ENCODE measurements at places on chromosomes 11 and 22.

- no peak for DNase-seq
Measured at GRCh38 chr11:104594228-104594958, 303.9 kb downstream of the CASP12 start.

DNA sequence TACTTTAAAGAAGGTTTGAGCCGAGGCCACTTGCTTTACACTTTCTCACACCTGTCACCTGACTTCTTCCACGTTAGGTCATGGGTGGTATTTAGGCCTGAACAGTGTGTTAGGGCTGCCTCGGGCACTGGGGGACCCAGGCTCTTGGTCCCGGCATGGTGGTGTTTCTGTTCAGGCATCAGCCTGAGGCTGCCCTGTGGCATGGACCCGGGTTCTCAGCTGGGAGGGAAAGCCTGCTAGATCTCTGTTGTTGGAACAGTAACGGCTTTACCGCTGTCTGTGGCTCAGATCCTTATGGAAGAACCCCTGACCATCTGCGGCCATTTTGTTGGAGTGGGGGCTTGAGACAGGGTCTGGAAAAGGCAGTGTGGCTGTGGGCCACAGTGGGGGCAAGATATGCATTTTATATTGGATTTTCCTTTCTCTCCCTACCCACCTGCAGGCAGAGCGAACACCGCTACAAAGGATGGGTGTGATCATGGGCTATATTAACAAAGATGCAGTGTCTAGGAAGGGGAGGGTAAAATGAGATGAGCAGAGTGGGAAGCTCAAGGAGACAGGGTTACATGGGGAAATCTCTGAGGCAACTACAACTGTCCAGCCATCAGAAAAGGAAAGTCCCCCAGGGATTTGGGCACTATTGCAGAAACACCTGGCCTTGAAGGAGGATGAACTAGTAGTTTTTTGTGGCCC is 1.6 kb upstream of the KCNJ11 start:
- DNase-seq, result no peak

DNA sequence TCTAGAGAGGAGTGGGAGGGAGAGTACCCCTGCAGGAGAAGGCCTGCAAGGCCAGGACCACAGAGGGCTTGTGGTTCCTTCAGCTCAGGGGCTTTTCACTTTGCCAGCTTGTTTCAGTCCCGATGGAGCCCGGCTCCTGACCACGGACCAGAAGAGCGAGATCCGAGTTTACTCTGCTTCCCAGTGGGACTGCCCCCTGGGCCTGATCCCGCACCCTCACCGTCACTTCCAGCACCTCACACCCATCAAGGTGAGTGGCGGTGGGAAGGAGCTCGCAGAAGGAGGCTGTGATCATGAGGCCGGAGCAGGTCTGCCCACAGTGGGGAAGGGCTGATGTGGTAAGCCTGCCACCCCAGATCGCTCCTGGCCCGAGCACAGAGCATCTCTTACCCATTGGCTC is 13.5 kb downstream of the ACP2 start:
- DNase-seq, result peak; percentile 37

DNA sequence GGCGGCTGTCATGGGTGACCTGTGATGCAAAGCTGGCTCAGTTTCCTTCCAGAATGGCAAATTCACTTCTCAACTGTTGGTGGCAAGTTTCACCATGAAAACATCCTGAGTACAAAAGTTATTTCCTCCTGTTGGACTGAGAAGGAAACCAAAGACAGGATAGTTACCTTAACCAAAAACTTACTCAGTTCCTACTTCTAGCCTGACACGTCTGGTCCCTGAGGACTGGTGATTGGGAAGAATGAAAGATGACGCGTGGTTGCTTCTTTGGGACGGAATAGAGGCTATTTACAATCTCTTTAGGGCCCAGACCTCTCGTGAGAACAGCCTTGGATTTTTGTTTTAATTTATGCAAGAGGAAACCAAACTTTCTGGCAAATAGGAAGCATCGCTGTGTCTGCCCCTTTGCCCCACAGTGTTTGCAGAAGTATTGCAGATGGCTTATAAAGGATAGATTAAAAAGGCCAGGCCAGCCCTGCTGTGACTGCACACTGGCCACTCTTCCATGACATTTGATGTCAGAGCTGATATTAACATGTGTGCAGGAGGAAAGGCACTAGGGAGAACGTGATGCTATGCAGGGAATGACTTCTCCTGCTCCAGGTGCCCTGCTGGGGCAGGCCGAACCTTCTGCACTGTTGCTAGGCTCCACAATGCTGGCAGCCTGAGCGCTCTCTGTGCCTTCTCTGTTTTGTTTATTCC is 7.6 kb downstream of the VPS26B start:
- no peak for DNase-seq

DNA sequence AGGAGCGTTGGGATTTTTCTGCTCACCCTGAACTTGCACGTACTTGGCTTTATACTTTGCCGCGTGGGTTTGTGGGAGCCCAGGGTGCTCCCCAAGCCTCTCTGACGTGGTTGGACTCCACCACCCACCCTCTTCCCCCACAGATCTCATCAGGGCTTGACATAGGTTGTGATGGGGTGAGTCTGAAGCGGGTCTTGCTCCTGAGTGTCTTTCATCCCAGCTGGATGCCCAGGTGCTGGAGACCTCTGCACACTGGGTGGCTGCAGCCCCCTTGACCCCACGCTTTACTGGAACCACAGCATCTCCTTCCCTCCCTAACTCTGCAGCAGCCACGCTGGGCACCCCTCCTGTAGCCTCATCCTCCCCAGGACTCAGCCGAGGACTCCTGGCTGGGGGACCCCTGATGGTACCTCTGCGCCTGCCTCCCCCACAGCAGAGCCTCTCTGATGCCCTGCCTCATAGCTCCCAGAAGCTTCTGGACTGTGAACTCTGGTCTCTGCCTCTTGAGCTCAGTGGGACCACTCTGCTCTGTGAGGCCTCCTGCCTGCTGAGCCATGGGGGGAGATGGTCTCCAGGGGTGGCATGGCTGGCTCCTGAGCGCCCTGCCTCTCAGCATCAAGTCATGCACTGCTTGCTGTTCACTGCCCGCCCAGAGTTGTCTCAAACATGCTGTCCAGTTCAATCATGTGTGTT is 45.2 kb downstream of the MYEOV start:
- no peak for DNase-seq

DNA sequence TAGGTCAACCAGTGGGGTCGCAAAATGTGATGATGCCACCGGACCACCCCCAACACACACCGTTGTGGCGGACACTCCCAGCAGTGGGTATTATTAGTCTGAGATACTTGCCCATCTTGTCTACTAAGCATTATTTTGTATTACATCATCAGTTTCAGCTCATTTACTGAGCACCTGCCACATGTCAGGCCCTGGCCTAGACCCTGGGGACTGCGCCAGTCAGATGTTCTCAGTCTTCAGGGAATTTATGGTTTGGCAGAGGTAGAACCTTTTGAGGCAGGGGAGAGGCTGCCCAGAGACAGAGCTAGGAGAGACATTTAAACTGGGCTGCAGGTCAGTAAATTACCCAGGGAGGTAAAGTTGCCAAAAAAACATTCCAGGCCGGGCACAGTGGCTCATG is 43.1 kb upstream of the GCAT start:
- DNase-seq, result no peak

- no peak for DNase-seq
Measured at GRCh38 chr11:60500276-60500910, 7.8 kb downstream of the MS4A12 start.

DNA sequence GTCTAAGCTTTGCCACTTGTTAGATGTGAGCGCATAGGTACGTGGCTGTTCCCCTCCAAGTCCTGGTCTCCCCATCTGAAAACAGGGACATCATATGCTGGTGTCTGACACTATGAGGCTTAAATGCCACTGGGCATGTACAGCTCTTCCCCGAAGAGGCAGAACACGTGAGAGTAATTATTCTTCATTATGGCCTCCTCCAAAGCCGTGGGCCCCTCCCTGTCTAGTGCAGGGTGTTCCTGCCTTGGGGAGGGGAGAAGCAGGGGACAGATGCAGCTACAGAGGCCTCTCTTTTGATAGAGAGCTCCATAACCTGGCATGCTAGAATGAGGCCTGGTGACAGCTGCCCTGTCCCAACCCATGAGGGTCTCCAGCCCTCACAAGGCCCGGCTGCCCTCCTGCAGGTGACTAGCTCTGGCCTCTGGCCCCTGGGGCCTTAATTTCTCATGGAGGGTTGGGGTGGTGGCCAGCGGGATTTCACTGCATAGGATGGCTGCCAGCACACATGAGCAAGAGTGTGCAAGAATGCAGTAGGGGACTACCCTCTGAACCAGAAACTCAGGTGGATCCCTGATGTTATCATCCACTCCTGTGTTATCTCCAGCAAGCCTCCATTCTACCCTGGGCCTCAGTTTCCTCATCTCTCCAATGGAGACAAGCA is 334.6 kb downstream of the MN1 start:
- DNase-seq, result no peak

DNA sequence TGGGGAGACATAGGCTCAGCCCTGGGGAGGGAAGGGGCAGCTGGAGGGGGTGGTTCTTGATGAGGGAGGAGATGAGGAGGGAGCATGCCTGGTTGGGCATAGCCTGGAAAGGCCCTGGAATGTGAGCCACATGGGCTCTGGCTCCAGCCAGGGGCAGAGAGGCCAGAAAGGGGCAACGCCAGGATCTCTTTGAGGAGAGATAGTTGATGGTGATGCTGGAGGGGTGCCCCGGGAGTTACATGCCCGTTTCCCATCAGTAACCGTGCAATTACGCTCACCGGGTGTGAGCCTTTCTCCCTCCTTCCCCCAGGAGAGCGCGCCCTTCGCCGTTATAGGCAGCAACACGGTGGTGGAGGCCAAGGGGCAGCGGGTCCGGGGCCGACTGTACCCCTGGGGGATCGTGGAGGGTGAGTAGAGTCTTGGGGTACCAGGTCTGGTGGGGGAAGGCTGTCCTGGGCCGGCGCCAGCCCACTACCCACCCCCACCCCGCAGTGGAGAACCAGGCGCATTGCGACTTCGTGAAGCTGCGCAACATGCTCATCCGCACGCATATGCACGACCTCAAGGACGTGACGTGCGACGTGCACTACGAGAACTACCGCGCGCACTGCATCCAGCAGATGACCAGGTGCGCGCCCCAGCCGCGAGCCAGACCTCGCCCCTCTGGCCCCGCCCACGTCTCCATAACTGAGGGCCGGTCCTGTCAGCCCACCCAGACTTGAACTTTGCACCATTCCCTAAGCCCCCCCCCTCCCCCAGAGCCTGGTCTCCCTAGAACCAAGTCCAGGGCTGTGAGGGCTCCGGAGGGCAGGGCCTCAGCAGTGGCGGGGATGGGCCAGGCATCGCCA is 1.8 kb upstream of the GP1BB start:
- DNase-seq, result no peak

GRCh38 chr11:133070791-133071190 is 461.5 kb downstream of the OPCML start:
- no peak for DNase-seq

- DNase-seq, result no peak
Measured at GRCh38 chr22:44153710-44154109, 27.0 kb upstream of the PARVG start.

GRCh38 chr11:60954421-60954820 is 2.4 kb upstream of the SLC15A3 start:
- DNase-seq, result no peak

DNA sequence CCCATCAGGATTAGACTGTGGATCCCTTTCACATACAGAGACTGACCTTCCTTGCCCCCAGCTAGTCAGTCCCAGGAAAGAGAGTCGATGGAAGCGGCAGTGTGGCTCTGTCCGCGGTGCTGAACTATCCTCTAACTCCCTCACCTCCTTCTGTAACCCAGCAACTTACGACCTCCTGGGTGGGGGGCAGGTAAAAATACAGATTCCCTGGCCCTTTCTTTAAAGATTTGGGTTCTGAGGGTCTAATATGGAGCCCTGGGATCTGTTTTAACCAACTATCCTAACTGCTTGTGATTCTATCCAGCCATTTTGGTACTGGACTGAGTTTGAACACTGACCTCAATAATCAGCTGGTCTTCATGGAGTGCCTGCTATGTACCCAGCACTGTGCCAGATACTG is 23.2 kb downstream of the MFNG start:
- no peak for DNase-seq

- no peak for DNase-seq
Measured at GRCh38 chr22:44532552-44532951, 34.5 kb upstream of the RTL6 start.

DNA sequence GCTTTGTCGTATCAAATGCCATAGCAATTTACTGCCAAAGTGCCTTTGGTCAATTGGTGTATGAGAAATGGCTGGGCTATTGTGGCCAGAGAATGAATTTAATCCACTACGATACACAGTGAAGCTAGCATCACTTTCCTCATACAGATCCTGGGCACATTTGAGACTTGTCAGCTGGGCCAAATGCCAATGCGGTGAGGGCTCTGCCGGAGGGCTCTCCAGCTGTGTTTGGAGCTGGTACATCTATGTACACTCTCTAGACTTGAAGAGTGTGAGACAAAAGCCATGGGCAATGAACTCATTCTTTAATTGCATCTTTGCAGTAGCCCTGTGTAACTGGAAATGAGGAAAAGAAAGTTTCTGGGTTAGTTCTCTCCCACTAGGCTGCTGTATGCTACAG is 1052.9 kb downstream of the NTM start:
- DNase-seq, result no peak

DNA sequence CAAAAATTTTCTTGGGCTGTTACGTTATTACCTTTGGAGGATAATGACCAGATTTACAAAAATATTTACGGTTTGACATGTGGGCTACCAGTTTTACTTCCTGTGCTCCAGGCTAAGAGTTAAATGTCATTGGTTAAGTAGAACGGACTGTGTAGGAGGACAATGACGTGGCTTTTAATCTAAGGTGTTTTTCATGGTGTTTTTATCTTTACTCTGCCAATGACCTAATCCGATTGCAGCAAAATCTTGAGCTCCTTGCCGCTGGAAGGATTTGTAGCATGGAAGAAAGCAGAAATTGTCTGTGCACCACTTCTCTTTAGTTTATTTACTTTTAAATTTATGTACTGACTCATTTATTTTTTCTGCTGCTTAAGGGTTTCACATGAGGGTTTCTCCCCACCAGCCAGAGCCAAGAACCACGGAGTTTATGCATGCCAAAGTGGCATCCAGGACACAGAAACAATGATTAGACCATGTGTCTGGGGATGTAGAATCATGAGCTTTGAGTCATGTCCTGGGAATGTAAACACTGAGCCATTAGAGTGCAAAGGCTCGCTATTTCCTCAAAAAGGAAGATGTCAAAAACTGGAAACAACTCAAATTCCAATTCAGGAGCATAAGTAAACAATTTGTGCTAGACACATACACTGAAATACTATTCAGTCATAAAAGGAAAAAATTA is 1.9 kb upstream of the CARD16 start:
- no peak for DNase-seq

DNA sequence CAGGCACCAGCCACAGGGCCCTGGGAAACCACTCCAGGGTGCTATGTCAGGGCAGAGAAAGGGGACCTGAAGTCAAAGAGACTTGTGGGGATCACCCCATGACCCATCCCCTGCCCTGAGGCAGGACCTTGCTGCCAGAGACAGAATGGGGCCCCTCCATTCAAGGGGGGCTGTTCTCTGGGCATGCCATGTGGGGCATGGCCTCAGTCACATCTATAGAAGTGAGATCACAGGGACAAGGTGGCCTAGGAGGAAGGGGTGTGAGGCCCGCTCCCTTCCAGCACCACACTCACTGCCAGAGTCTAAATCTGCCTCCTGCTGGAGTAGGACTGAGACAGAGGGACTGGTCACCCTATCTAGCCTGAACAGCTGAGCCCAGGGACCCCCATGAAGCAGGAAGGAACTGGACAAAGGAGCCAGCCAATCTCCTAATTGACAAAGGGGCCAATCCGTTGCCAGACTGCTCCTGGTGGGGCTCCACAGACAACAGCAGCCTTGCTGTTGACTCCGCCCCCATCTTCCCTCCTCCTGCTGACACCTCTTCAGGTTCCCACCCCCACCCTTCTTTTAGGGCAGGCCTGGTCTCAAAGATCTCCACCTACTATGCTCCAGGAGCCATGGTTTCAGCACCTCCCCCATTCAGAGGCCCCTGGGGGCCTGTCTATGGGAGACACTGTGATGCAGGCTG is 26.0 kb downstream of the NEAT1 start:
- peak; percentile 69 for DNase-seq

All from cerebellar cortex (tissue), 1 donor.